ENCODE measurements at places on chromosomes 13 and 19.

DNA sequence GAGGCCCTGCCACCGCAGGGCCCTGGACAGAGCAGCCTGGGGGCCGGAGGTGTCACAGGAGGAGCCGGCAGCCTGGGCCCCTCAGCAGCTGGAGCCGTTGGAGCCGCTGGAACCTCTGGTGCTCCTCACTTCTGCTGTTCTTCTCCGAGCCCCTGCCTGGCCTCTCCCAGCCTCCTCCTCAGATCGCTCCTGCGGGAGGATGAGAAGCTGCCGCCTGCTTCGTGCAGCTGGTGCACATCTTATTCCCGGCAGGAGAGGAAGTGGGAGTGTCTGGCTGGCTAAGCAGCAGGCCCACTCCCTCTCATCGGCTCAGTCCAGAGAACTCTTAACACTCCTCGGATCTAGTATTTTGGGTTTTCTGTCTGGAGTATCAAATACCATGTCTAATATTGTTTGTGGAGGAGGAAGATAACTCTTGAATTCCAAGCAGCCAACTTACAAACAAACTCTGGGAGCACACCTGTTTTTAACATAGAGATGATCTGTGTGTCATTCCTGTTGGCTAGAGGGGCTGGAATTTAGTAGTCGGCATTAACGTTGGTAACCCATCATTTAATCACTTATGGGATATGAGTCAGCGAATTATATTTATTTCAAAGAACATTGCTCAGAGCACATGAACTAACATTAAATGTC lies 37.1 kb upstream of the RNF113B start:
- peak; percentile 87 for DNase-seq

DNA sequence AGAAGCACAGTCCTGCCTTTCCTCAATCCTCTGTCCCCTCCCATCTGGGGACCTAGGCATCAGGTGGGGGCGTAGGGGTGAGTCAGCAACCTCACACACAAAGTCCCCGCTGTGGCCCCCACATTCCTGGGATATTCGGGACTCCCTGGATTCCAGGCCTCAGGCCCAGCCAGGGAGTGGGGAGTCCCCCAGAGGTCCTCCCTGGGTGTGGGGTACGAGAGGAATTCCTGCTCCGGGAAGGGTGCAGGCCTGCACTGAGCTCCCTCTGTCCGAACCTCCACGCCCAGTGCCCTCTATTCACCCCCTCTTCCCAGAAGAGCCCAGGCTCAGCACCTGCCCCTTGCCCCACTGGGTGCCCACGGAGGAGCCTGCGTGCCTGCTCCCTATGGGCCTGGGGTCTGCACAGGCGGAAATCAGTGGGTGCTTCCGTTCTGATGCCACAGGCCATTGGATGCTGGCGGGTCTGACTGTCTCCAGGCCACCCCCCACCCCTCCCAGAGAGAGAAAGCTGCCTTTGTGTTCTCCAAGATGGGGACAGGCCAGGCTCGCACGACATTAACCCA lies 3.4 kb downstream of the CADM4 start:
- DNase-seq = peak; percentile 20

- peak; percentile 14 for DNase-seq
Measured at GRCh38 chr13:80239571-80240255, 101.2 kb downstream of the SPRY2 start.

GRCh38 chr19:27675771-27676170 lies 1537.2 kb downstream of the UQCRFS1 start:
- no peak for DNase-seq

DNA sequence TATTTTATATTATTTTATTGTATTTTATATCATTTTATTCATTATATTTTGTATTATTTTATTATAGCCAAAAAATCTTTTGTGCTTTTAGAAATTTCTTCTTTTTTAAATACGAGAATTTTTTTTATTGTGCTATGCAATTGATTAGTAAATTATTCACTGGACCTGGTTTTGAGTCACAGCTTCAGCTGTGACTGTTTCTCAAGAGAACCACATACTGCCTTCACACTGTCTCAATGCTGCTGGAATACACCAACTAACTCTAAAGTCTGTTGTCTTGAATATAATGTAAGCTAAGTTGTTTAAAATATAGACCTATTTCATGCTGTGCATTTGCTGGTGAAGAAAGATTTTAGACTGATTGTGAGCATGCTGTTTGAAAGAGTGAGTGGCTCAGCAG lies 423.6 kb downstream of the NDFIP2 start:
- no peak for DNase-seq

- DNase-seq = no peak
Measured at GRCh38 chr13:113638173-113638746, 19.7 kb downstream of the ATP4B start.

DNA sequence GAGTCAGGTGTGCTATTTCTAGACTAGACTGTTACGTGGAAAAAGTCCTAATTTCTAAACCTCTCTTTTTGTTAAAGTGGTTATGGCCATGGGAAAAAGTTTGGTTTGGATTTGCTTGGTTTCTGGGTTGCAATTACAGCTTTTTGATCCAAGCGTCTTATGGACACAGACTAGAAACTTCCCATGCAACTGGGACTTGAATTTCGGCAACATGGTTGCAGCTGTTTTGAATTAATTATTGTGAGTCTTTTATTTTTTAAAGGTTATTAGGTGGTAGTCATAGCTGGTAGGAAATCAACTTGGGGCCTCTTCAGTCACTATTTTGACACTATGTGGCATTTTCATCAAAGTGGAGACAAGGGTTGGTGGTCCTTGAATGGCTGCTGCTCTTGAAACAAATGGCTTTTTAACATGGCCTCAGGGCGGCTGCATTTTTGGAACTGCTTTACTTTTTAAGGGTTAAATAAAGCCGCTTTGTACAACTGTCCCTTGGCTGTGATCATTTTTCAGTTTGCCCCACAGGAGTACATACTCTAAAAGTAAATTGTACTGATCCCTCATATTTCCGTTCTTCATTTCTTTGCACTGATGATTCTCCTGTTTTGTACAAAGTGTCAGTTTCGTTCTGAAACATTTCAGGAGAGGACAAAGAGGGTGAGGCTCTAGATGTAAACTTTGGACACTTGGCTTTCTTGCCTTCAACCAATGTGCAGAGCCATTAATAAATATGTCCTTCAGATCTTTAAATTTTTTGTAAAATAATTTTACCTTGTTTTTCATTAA lies 15.9 kb downstream of the HNRNPM start:
- DNase-seq = peak; percentile 41

- DNase-seq = no peak
Measured at GRCh38 chr19:14433554-14434501, 722 bp downstream of the PKN1 start.

DNA sequence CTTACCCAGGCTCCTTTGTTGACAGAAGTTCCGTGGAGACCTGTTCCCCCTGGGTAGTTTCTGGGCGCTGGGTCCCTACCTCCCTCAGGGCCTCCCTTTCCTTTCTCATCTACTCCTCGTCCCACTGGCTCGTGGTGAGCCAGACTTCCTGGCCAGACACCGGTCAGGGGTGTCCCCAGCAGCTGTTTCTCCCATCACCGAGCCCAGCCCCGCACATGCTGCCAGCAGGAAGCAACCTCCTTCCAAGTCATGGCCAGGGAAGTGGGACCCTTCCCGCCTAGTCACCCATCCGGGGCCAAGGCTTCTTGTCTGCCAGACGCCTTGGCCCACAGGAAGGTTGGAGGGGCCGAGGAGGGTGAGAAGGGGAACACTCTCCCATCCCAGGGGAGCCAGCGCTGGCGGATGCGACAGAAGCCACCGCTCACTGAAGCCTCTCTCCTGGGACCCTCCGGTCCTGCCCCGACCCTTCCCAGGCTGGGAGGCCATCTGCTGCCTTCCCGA lies 5.7 kb downstream of the PAK4 start:
- no peak for DNase-seq

DNA sequence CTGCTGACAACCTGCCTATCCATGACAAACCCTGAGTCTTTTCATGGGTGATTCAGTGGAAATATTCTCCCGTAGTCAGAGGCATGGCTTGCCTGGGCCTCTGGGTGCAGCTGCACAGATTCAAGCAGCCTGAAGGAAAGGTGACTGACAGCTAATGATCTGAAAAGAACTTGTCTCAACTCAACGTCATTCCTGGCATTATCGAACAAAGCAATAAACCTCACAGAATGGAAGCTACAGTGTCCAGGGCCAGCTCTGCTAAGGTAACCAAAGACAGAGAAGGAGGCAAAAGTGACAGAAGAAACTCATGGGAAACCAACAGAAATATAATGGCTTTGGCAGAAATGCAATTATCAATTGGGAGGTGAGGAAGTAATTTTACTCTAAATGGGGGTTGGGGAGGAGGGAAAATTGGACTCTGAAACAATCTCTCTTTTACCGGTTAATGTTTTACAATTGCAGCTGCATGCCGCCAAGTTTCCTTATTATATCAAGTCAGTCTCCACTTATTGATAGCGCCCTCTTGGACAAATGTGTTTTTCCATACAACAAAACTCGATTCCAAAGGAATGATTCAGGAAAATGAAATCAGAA lies 12.9 kb downstream of the STARD13 start:
- DNase-seq = peak; percentile 29

- DNase-seq = no peak
Measured at GRCh38 chr13:52026246-52026626, 1.7 kb downstream of the UTP14C start.

- DNase-seq = peak; percentile 91
Measured at GRCh38 chr13:109384491-109385241, 401.7 kb downstream of the IRS2 start.

- DNase-seq = no peak
Measured at GRCh38 chr19:1214299-1214861, 8.8 kb downstream of the STK11 start.

DNA sequence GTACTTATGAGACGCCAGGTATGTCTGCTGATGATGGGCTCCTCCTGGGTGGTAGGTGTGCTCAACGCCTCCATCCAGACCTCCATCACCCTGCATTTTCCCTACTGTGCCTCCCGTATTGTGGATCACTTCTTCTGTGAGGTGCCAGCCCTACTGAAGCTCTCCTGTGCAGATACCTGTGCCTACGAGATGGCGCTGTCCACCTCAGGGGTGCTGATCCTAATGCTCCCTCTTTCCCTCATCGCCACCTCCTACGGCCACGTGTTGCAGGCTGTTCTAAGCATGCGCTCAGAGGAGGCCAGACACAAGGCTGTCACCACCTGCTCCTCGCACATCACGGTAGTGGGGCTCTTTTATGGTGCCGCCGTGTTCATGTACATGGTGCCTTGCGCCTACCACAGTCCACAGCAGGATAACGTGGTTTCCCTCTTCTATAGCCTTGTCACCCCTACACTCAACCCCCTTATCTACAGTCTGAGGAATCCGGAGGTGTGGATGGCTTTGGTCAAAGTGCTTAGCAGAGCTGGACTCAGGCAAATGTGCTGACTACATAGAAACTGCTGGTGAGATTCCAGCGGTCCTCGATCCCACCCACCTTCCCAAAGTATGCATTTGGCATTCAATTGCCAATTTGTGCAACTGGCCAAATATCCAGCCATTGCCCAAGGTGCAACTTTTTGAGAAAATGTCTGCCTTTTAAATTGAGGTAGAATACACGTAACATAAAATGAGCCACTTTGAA lies 10.2 kb downstream of the OR2Z1 start:
- DNase-seq = no peak

GRCh38 chr13:31919971-31920726 lies 111.4 kb upstream of the FRY start:
- DNase-seq = no peak

GRCh38 chr13:58869566-58869965 lies 1238.0 kb downstream of the PCDH17 start:
- DNase-seq = no peak

- peak; percentile 59 for DNase-seq
Measured at GRCh38 chr13:110332750-110333149, 25.7 kb downstream of the COL4A2 start.

DNA sequence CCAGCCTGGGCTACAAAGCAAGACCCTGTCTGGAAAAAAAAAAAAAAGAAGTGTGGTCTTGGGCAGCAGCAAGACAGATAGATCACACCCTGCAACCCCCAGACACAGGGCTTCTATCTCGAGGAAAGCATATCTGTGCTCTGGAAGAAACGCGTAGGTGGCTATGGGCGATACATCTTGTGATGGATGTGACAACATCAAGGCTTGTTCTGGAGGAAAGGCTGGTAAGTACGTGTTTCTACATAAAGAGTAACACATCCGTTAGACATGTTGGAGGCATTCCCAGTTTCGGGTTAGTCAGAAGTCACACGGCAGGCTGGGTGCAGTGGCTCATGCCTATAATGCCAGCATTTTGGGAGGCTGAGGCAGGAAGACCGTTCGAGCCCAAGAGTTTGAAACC lies 6.6 kb upstream of the DHDH start:
- peak; percentile 97 for DNase-seq

- DNase-seq = no peak
Measured at GRCh38 chr13:39835253-39835652, 179.8 kb downstream of the COG6 start.

DNA sequence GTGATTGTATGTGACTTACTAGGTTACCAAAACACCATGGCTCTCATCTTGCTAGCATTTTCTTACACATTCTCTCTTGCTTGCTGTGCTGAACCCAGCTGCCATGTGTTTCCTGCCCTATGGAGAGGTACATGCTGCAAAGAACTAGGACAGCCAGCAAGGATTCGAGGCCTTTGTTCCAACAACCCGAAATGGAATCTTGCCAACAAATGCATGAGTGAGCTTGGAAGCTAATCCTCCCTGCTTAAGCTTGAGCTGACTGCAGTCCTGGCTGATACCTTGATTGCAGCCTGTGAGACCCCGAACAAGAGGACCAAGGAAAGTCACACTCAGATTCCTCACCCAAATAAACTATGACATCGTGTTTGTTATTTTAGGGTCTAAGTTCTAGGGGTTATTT lies 651.2 kb downstream of the SLITRK6 start:
- DNase-seq = no peak

GRCh38 chr19:30930941-30931706 lies 418.1 kb downstream of the TSHZ3 start:
- no peak for DNase-seq

DNA sequence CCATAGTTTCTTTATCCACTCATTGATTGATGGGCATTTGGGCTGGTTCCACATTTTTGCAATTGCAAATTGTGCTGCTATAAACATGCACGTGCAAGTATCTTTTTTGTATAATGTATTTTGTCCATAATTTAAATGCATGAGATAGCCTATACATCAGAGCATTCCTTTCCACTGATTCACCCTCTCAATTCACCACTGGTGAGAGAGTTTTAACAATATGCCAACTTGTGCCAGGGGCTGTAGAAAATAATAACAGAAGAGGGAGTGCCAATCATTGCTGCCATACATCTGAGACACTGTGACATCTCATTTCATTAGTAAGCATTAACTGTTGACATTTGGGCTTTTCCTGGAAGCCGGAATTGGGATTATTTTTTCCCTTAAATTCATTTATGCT lies 125.1 kb downstream of the RAP2A start:
- DNase-seq = no peak

GRCh38 chr13:48113756-48114130 lies 18.8 kb upstream of the MED4 start:
- DNase-seq = peak; percentile 3
